Cardiac septum (tissue), 1 donor: ENCODE measurements at places on chromosomes 1 and 21. TPM values are rescaled to one million over a fixed set of nuclear protein-coding genes. Genes with fewer than 3 reads are reported as not detected.

Gene NEGR1
- total RNA-seq, result 5.2 TPM

GRCh38 chr1:82018319-82018718 is 217.6 kb downstream of the ADGRL2 start:
- DNase-seq, result no peak

DNA sequence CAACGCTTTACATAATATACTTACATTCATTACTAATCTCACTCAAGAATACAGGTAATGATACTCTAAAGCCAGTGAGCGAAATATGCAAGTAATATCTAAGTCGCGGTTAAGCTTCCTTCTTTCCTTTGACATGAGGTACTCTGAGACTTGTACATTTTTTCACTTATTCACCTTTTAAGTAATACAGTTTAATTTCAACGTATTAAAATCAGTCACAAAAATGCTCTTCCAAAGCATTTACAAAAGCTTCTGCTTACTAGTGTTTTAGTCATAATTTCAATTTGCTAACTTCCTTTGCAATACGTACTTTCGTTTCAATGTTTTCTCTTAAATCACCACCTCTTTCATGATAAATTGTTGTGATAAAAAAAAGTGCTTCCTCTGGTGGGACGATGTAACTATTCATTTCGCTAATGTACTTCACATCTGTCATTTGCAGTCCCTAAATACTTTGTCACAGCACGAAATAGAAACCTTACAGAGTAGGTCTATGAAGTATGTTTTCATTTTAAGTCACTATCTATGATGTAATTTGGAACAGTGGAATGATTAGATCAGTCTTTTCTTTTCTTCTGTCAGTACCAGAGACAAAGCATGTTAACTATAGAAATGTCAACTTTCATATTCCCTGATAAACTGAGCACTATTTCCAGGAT is 34.0 kb upstream of the ADGRL4 start:
- no peak for DNase-seq

DNA sequence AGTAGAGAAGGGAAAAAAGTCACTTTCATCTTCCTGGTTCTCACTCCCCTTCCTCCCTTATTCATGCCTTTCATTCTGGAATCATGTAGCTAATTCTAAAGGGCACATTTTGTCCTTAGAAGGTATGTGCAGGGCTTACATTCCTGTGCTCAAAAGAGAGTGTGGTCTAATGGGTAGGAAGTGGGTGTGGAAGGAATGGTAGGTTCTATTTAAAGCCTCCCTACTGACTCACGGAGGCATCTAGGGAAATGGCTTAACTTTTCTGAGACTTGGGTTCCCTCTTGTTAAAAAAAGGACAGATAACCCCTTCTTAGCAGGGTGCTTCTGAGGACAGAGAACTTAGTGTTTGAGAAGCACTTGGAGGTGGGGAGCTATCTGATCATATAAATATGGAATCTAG is 249.3 kb upstream of the DUSP10 start:
- DNase-seq, result no peak

GRCh38 chr1:107139833-107140702 is 771 bp upstream of the NTNG1 start:
- DNase-seq, result no peak

GRCh38 chr1:110636149-110636935 is 30.2 kb upstream of the KCNA2 start:
- no peak for DNase-seq

DNA sequence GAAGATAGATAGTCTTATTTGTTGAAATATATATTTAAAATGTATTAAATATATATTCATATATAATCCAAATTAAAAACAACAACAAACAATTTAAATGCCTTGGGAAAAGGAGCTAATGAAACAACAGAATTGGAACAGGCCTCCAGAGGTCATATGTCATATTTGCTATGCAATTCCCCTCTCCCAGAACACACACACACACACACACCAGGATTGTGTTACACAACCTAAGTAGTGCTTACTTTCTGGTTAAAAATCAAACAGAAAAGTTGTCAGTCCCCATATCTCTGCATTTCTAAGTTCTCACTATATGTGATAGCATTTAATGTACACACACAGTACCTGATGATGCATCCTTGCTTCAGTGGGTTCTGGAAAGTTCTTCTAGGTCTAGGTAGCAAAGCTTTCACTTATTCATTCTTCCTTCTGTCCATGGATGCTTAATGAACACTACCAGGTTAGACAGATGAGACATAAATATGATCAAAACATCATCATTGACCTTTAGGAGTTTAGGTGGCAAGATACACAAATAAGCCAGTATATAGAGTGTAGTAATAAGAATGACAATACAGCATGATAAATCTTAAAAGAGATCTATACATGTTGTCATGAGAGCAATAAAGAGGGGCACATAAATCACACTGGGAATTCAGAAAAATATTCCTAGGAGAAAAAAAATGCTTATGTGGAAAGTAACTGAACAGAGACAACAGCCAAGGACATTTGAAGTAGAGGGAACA is 662.8 kb downstream of the PTPRC start:
- no peak for DNase-seq

- no peak for DNase-seq
Measured at GRCh38 chr1:162168261-162168660, 98.8 kb downstream of the NOS1AP start.

- peak; percentile 49 for DNase-seq
Measured at GRCh38 chr1:2980073-2980791, 41.0 kb upstream of the ACTRT2 start.

DNA sequence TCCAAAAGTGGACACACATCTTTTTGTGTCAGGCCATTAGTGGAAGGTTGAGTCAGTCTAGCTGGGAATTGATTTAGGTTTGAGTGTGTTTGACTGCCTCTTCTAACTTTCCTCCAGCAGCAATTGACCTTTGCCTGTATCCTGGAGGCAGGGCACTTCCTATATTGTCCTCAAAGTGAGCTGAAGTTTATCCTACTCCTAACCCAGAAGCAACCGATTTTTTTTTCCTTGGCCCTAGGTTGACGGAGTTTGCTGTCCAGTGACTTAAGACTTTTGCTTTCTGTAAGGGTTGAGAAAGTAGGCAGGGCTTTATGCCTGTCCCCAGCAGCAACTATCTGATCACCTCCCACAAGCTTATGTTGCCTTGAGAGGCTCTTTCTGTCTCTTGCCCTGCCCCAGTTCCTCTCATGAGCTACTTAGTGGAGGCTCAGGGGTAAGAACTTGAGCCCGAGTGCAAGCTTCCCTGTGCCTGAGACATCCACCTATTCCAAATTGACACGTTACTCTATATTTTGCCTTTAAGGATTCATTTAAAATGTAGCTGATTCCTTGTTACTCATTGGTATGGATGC is 30.9 kb downstream of the SLC35F3 start:
- DNase-seq, result no peak

Gene CLEC20A
- total RNA-seq, result not detected
